ENCODE measurements at places on chromosomes 3 and 15. TPM values are rescaled to one million over a fixed set of nuclear protein-coding genes. Genes with fewer than 3 reads are reported as not detected.

Gene CCR9
- not detected for polyA plus RNA-seq

Gene PRKCI
- polyA plus RNA-seq, result 21.0 TPM

Gene TMEM158
- 16.4 TPM for polyA plus RNA-seq

Gene FURIN
- polyA plus RNA-seq, result 59.5 TPM

Gene FYTTD1
- 15.4 TPM for polyA plus RNA-seq

Gene XCR1
- polyA plus RNA-seq, result not detected

Gene GCHFR
- polyA plus RNA-seq, result 6.8 TPM

Gene MAP2K5
- 4.6 TPM for polyA plus RNA-seq

Gene BFSP2
- polyA plus RNA-seq, result not detected

Gene SIDT1
- not detected for polyA plus RNA-seq

Gene CLDN11
- polyA plus RNA-seq, result 318 TPM

Gene WDR93
- not detected for polyA plus RNA-seq

Gene ZNF660
- polyA plus RNA-seq, result 0.59 TPM

Gene SAMD7
- polyA plus RNA-seq, result not detected

Gene SLC22A13
- 0.22 TPM for polyA plus RNA-seq

Gene ZNF502
- 1.5 TPM for polyA plus RNA-seq

Gene TMEM40
- 0.29 TPM for polyA plus RNA-seq

Gene ALDH1A3
- 2.9 TPM for polyA plus RNA-seq

Gene ACVR2B
- 0.60 TPM for polyA plus RNA-seq

Gene BRPF1
- 13.6 TPM for polyA plus RNA-seq

Gene BCHE
- 1.5 TPM for polyA plus RNA-seq

Gene GOLGA8G
- not detected for polyA plus RNA-seq

Gene LTF
- 0.04 TPM for polyA plus RNA-seq

Gene CHL1
- polyA plus RNA-seq, result 0.38 TPM

All from IMR-90 (cell line).